GM23338 (cell line): ENCODE measurements at places on chromosomes 1 and 21. TPM values are rescaled to one million over a fixed set of nuclear protein-coding genes. Genes with fewer than 3 reads are reported as not detected.

- peak within 1 kb of the TSS; percentile 67 for H3K4me3 ChIP-seq
- no peak within 1 kb of the TSS for H3K27ac ChIP-seq
- peaks cover 31% of the 10 kb centered on the region for H3K27me3 ChIP-seq
These were observed at the start of gene PCBP3 for GRCh38 chr21:45643021-45643980. Gene PCBP3 (plus strand): TSS chr21:45643725. CDS start chr21:45850086, 206,361 bp downstream.

GRCh38 chr1:229786974-229787610 is 161.0 kb downstream of the URB2 start:
- H3K4me3 ChIP-seq, result no peak overlapping the region
- H3K36me3 ChIP-seq, result no peaks in the 10 kb centered on the region
- no peak overlapping the region for H3K27ac ChIP-seq
- H3K27me3 ChIP-seq, result no peaks in the 10 kb centered on the region
- DNase-seq, result no peak
- no peaks in the 10 kb centered on the region for H3K4me1 ChIP-seq

- no peak for DNase-seq
- no peaks in the 10 kb centered on the region for H3K27me3 ChIP-seq
- H3K4me3 ChIP-seq, result no peak overlapping the region
- no peaks in the 10 kb centered on the region for H3K4me1 ChIP-seq
- H3K36me3 ChIP-seq, result no peaks in the 10 kb centered on the region
These were observed 7.9 kb downstream of the MYBPHL start for GRCh38 chr1:109298666-109299557.

DNA sequence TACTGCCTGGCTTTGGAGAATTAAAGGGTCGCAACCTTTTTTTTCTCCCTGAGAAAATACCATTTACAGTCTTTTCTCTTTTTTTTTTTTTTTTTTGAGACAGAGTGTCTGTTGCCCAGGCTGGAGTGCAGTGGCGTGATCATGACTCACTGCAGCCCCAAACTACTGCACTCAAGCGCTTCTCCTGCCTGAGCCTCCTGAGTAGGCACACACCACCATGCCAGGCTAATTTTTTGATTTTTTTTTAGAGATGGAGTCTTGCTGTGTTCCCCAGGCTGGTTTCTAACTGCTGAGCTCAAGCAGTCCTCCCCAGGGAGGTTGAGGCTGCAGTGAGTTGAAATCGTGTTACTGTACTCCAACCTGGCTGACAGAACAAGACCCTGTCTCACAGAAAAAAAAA is 24.6 kb downstream of the UBE4B start:
- H3K36me3 ChIP-seq, result no peaks in the 10 kb centered on the region; the same call in 1 of the 2 replicates
- no peaks in the 10 kb centered on the region for H3K27me3 ChIP-seq
- no peak overlapping the region for H3K4me3 ChIP-seq
- DNase-seq, result no peak
- no peak overlapping the region for H3K27ac ChIP-seq

DNA sequence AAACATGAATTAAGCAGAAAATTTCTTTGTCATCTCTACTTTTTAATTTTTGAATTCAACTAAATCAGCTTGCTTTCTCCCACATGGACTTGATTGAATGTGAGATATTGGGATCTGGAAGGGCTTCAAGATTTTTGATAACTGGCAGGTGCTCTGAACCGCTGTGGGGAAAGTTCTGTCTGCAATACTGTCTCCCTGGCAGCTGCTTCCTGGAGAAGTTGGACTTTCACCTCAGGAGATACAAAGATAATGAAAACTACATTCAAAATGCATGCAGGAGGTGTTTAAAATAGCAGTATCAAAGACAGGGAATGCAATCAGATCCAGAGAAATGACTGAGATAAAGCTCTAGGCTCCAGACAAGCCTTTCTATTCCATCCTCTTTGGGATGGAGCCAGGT is 338.3 kb downstream of the NEGR1 start:
- H3K36me3 ChIP-seq, result no peaks in the 10 kb centered on the region
- H3K4me3 ChIP-seq, result no peak overlapping the region
- no peaks in the 10 kb centered on the region for H3K27me3 ChIP-seq
- no peak overlapping the region for H3K27ac ChIP-seq
- DNase-seq, result no peak

DNA sequence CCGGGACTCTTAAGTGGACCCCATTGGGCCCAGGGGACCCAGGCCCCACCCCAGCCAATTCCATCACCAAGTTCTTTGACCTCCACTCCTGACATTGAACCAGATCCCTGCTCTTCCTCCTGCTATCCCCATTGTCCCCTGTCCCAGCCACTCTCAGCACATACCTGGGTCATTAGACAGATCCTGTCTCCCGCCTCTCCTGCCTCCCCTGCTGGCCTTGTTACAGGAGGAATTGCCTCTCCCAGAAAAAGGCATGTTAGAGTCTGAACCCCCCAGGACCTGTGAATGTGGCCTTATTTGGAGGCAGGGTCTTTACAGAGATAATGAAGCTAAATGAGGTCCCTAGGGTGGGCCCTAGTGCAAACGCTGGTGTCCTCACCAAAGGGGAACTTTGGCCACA is 301.9 kb downstream of the NPHP4 start:
- no peak overlapping the region for H3K27ac ChIP-seq
- H3K4me3 ChIP-seq, result no peak overlapping the region
- no peaks in the 10 kb centered on the region for H3K4me1 ChIP-seq
- H3K36me3 ChIP-seq, result peaks cover 7% of the 10 kb centered on the region; the same call in 1 of the 2 replicates

- no peak overlapping the region for H3K27ac ChIP-seq
- no peak overlapping the region for H3K4me3 ChIP-seq
- no peak for DNase-seq
- no peaks in the 10 kb centered on the region for H3K36me3 ChIP-seq
- no peaks in the 10 kb centered on the region for H3K27me3 ChIP-seq
- H3K4me1 ChIP-seq, result no peaks in the 10 kb centered on the region
These were observed 944.5 kb downstream of the KCNT2 start for GRCh38 chr1:195663549-195664280.

- H3K27me3 ChIP-seq, result no peaks in the 10 kb centered on the region
- no peaks in the 10 kb centered on the region for H3K36me3 ChIP-seq
- no peak overlapping the region for H3K27ac ChIP-seq
- no peak for DNase-seq
- no peak overlapping the region for H3K4me3 ChIP-seq
- peaks cover 21% of the 10 kb centered on the region for H3K4me1 ChIP-seq
These were observed 75.3 kb downstream of the C1orf21 start for GRCh38 chr1:184462155-184462554.

- H3K4me3 ChIP-seq, result no peak overlapping the region
- DNase-seq, result no peak
- no peak overlapping the region for H3K27ac ChIP-seq
- H3K36me3 ChIP-seq, result no peaks in the 10 kb centered on the region
These were observed 181.3 kb downstream of the KCTD3 start for GRCh38 chr1:215748431-215748830.

- no peak overlapping the region for H3K27ac ChIP-seq
- H3K36me3 ChIP-seq, result no peaks in the 10 kb centered on the region
- peaks cover 51% of the 10 kb centered on the region for H3K4me1 ChIP-seq
- peaks cover 92% of the 10 kb centered on the region for H3K27me3 ChIP-seq
- DNase-seq, result peak; percentile 23
These were observed 415.7 kb upstream of the ESRRG start for GRCh38 chr1:217138799-217139466.

DNA sequence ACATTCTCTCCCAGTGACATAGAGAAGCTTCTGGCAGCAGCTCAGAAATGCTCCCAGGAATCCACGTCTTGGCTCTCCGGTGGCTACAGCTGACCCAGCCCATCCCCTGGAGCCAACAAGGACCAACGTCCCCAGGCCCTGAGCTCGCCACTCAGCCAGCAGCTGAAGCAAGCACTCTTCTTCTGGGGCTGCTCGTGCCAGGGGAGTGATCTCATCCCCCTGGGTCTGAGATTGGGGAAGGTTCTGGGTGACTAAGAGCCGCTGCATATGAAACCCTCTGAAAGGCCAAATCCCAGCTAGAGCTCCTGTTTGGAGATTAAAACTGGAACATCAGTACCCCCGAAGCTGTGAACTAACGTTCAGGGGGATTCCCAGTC is 487.9 kb downstream of the NPHP4 start:
- H3K4me3 ChIP-seq, result no peak overlapping the region
- no peak overlapping the region for H3K27ac ChIP-seq
- no peak for DNase-seq
- no peaks in the 10 kb centered on the region for H3K27me3 ChIP-seq
- H3K36me3 ChIP-seq, result no peaks in the 10 kb centered on the region

DNA sequence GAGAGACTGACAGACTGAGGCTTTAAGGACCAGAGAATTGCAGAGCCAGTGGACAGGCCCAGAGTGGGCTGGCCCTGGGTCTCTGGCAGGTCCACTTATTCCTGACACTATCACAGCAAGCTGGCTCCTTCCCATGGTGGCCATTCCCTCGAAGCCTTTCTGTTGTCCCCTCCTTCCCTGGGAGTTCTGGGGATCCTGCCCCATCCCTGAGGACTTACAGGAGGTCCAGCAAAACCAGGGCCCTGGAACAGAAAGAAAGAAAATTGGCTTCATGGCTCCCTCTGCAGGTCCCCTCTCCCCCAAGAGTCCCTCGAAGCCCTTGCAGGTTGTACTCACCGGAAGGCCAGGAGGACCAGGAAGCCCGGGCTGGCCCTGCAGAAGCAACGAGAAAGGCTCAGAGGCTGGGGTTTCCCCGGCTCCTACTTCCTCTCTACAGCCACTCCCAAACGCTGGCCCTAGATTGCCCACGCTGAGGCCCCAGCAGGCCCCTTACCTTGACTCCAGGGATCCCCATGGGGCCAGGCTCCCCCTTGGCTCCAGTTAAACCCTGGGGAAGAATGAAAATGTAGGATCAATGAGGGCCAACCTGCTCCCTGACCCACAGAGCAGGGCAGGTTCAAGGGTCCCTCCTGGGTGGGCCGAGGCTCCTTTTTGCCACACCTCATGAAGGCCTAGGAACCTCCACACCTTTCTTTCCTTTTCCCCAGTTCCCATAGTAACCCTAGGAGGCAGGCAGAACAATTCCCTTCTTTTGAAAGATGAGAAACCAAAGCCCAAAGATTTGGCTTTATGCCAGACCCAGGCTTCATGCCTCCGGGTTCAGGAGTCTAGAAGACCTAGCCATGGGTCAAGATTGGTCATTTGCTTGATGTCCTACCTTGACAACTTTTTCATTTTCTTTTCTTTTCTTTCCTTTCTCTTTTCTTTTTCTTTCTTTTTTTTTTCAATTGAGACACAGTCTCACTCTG is 4.6 kb downstream of the COL9A2 start:
- H3K4me3 ChIP-seq, result no peak overlapping the region
- H3K4me1 ChIP-seq, result peaks cover 14% of the 10 kb centered on the region
- peaks cover 54% of the 10 kb centered on the region for H3K27me3 ChIP-seq
- H3K36me3 ChIP-seq, result no peaks in the 10 kb centered on the region
- H3K27ac ChIP-seq, result no peak overlapping the region

- peaks cover 57% of the 10 kb centered on the region for H3K27me3 ChIP-seq
- no peak for DNase-seq
- no peak overlapping the region for H3K4me3 ChIP-seq
- no peak overlapping the region for H3K27ac ChIP-seq
These were observed 5.7 kb upstream of the PPM1J start for GRCh38 chr1:112720800-112721199.

DNA sequence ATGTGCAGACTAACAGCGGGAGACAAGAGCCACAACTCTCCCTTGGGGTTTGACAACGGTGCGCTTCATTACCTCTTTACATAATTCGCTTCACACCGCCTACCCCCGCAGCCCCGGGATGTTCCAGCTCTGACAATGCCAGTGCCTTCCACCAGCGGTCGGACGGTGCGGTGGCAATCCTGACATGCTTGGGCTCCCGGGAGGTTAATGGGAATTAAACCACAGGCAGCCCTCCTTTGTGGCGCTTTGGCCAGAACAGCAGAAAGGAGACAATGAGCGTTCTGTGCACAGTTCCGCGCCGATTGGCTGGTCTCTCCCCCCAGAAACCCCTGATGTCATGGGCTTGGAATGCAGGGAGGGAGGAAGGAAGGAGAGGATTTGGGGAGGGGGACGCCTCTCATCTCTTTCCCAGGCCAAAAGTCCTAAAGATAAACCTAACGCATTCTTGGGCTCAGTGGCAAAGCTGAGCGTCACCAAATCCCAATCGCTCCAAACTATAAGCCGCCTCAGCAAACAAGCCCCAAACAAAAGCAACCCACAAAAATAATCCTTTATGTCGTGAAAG is 1.3 kb downstream of the CNN3 start:
- DNase-seq, result peak; percentile 97
- no peaks in the 10 kb centered on the region for H3K36me3 ChIP-seq
- H3K27ac ChIP-seq, result peak overlapping the region; percentile 99
- peaks cover 61% of the 10 kb centered on the region for H3K4me1 ChIP-seq

DNA sequence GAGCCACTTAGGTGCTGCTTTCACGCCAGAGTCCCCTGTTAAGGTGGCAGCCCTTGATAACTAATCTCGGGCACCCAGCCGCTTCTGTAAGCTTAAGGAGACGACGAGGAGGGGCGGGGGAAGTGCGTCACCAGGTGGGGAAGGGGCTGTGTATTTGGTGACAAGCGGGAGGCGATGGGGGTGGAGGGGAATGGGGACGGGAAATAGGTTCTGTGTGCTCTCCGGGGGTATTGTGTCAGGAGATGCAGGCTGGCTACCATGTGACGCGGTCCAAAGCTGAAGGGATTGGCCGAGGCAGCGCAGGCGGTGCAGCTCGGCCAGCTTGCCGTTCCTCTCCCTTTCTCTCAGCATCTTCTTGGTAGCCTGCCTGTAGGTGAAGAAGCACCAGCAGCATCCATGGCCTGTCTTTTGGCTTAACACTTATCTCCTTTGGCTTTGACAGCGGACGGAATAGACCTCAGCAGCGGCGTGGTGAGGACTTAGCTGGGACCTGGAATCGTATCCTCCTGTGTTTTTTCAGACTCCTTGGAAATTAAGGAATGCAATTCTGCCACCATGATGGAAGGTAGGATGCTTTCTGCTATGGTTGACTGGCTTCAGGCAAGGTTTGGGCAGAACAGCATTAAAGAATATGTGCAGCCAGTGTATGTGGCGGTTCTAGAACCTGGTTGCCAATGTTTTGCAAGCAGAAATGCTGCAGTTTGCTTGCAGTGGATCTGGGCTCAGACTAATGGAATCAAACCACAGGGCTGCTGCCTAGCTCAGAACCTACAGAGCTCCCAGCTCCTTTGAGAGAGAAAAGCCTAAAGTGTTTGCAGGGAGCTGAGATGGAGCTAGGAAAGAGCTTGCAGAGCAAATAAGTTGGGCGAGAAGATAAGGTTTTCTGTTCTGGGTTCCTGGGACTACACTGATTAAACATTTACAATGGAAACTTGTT is at the start of gene SGIP1:
Gene SGIP1 (plus strand): TSS at position 350 of the 937 bp plus-strand sequence. CDS start 206 bp downstream, at position 556.
- no peak within 1 kb of the TSS for H3K27ac ChIP-seq
- peak; percentile 84 for DNase-seq

DNA sequence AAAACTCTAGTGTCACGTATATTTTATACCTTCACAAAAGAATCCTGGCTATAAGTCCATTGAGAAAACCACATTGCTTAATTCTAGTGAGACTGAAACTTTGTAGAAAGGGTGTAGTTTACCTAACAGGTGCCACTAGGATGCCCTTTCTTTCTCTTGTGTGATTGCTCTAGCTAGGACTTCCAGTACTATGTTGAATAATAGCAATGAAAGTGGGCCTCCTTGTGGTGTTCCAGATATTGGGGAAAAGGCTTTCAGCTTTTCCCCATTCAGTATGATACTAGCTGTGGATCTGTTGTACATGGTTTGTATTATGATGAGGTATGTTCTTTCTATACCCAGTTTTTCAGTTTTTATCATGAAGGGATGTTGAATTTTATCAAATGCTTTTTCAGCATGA is 39.7 kb upstream of the CHODL start:
- H3K36me3 ChIP-seq, result no peaks in the 10 kb centered on the region
- H3K27me3 ChIP-seq, result no peaks in the 10 kb centered on the region
- H3K27ac ChIP-seq, result no peak overlapping the region
- H3K4me1 ChIP-seq, result no peaks in the 10 kb centered on the region

Gene FAM72A
- total RNA-seq, result 15.3 and 19.1 TPM in 2 replicates

Gene VSIG8
- total RNA-seq, result not detected in 2 replicates

Gene CNR2
- total RNA-seq, result not detected in 2 replicates

Gene IGSF8
- total RNA-seq, result 111 and 120 TPM in 2 replicates

Gene CELA2A
- total RNA-seq, result not detected in 2 replicates

Gene ANKRD34A
- total RNA-seq, result 0.35 and 2.2 TPM in 2 replicates

Gene NKAIN1
- 38.4 and 56.7 TPM in 2 replicates for total RNA-seq

Gene ITLN2
- 7.0 and 12.8 TPM in 2 replicates for total RNA-seq

Gene SLAMF9
- total RNA-seq, result not detected in 2 replicates

Gene TCP10L
- total RNA-seq, result 0.10 and 0.12 TPM in 2 replicates

Gene MPL
- not detected in 2 replicates for total RNA-seq

Gene F5
- not detected in 2 replicates for total RNA-seq
